Fibroblast of skin of right biceps (primary cell): ENCODE measurements at places on chromosomes 7 and 10.
A peak's percentile ranks its signal among the peaks of the same experiment; 100 is the strongest.

DNA sequence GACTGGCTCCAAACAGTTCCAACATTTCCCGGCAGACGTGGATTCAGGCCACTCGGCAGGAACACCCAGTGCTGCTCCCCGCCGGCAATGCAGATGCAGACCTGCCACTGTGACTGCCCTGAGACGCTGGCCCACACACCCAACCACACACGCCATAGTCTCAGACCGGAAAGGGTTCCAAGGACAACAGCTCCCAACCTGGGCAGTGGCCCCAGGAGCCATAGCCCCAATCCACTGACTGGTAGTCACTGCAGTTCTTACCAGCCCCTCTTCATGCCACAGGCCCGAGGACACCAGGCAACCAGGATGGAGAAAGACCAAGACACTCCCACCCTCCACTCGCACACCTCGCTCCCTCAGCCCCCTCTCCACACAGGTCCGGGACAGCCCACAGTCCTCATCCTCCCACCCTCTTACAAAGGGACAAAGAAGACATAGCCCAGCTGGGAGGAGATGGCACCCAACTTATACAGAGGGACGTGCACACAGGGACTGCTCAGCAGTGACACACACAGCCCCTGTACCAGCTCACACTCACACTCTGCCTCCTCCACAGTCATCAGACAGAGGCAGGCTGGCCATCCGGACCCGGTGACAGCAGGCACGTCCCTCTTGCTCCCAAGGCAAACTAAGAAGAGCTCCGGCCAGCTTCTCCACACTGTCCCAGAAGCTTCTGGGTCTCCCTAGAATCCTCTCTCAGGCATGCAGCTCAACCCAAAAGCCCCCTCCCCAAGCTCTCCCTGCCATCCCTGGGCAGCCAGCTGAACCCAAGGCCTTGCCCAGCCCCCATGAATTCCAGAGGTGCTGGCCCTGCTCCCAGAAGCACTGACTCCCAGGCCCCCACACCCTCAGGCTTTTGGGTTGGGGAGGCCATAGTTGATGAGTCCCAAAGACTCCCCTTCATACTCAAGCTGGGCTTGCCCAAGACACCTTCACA lies 24.8 kb downstream of the KCNH2 start:
- no peak for DNase-seq

GRCh38 chr10:8049045-8049864 lies 5.2 kb upstream of the GATA3 start:
- no peak for DNase-seq

DNA sequence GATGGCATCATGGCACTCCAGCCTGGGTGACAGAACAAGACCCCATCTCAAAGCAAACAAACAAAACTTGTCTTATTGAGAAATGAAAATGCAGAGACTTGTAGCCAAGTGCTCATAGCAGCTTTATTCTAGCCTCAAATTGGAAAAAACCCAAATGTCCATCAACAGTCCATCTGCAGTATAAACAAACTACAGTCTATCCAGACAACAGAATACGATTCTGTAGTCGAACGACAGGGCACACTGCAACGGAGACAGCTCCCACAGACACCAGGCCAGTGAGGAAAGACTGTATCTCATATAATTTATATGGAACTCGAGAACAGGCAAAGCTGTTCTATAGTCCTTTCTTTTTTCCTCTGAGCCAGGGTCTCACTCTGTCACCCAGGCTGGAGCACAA lies 40.8 kb upstream of the SUN1 start:
- DNase-seq: no peak

GRCh38 chr7:28686418-28686800 lies 271.7 kb downstream of the TRIL start:
- DNase-seq: peak; percentile 81

- peak; percentile 88 for DNase-seq
Measured at GRCh38 chr10:132447446-132448247, 50.6 kb downstream of the PWWP2B start.

DNA sequence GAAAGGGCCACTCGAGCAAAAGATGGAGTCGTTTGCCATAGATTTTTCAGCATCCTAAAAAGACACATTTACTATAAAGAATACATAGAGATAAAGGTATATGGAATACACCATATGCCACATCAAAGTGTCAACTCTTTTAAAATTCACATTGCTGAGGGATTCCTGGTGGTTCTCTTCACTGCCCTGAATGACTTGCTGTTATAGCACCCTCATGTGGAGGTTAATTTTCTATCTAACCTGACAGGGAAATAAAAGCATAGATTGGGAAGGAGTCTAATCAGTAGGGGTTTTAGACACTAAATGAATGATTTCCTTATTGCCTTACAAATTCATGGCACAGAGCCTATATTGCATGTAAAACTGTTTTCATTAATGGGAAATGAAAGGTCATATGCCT lies 25.9 kb downstream of the DNAH11 start:
- DNase-seq: no peak

DNA sequence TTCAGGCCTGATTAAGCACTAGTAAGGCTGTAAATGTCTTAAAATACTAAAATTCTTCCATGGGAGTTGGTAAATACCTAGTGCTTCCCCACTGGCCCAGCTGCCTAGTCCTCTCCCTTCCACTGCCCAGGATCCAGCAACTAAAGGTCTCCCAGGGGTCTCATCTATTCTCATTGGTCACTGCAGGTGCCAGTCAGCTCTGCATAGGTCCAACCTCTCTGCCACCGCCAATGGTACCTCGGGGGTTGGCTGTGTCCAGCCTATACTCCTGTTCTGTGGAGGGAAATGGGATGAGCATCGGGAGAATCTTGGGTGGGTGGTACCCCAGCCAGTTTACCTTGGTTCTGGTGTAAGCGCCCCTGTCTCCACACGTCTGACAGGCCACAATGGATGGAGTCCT lies 6.1 kb upstream of the CREB5 start:
- peak; percentile 33 for DNase-seq
